ENCODE measurements at places on chromosomes 16 and 17.

GRCh38 chr16:82016263-82016662 is 5.0 kb upstream of the SDR42E1 start:
- no peaks in the 10 kb centered on the region for H3K36me3 ChIP-seq
- no peak overlapping the region for H3K4me3 ChIP-seq
- H3K4me1 ChIP-seq, result no peaks in the 10 kb centered on the region
- H3K27ac ChIP-seq, result no peak overlapping the region
- DNase-seq, result no peak
- H3K27me3 ChIP-seq, result no peaks in the 10 kb centered on the region

DNA sequence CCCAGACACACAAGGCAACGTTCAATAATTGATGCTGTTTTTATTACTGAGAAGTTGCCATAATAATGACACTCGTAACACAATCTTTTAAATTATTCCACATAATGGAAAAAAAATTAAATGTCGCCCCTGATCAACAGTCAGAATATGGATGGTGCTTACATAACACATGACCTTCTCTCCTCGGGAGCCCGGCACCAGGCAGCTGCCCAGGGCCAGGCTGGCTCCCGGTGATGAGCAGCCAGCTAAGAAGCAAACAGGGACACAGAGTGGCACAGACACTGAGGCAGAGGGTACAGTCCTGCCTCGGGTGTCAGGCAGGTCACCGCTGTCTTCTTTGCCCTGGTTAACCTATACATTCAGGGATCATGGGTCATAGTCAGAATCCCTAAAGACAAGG is 137.9 kb downstream of the SLC39A11 start:
- H3K27ac ChIP-seq, result no peak overlapping the region
- H3K36me3 ChIP-seq, result no peaks in the 10 kb centered on the region
- H3K4me1 ChIP-seq, result no peaks in the 10 kb centered on the region
- H3K27me3 ChIP-seq, result no peaks in the 10 kb centered on the region

DNA sequence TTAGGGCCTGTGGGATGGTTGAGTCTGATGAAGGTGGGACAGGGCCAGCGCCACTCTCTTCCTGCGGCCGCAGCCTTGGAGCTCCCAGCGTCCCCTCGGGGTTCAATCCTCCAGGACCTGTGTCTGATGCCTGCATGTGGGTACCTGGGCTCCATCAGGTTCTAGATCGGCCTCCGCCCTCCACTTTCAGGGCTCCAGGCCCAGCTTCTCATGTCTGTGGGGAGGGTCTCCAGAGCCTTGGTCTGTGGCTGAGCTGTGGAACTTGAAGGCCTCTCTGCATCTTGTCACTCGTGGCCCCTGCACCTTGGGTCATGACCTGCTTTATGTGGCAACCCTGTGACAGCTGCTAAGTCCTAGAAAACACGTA is 89.8 kb upstream of the ZNF750 start:
- no peak for DNase-seq
- peaks cover 79% of the 10 kb centered on the region for H3K36me3 ChIP-seq
- no peaks in the 10 kb centered on the region for H3K4me1 ChIP-seq
- no peaks in the 10 kb centered on the region for H3K27me3 ChIP-seq
- no peak overlapping the region for H3K4me3 ChIP-seq

DNA sequence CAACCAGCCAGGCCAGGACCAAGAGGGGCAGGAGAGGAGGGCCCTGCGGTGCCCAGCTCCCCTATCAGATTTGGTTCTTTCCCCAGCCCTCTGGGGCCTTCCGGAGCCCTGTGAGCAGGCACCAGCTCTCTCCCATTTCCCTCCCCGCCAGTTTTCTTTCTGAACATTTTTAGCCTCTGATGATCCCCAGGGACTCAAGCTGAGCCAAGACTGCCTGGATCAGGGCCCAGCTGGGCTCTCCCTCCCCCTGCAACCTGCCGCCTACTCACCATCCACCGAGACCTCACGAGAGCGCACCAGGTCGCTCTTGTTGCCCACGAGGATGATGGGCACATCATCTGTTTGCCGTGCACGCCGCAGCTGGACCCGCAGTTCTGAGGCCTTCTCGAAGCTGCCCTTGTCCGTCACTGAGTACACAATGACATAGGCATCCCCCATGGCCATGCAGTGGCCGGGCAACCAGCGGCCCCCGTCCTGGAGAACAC is 2.0 kb downstream of the RRAD start:
- peak overlapping the region; percentile 98 for H3K27ac ChIP-seq
- H3K36me3 ChIP-seq, result peaks cover 14% of the 10 kb centered on the region
- no peak for DNase-seq
- H3K4me3 ChIP-seq, result peak overlapping the region; percentile 60
- no peaks in the 10 kb centered on the region for H3K27me3 ChIP-seq

Measured in right atrium auricular region (tissue), 2 donors.